ENCODE measurements at places on chromosomes 11 and 22.

DNA sequence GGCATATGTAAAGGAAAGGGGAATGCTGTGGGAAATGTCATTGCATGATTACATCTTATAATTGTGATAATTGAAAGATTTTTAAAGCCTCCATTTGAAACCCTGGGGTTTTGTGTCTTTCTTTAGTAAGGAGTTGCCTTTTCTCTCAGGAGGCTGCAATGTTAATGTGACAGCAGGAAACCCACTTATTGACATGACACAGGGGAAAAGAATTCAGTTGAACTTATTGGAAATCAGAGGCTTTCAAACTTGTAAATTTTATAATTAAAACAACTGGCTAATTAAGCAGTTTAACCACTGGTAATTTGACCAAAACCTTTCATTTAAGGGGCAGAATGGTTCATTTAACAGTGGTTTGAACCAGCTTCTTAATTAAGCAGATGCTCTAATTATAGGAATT is 31.2 kb downstream of the MRPL48 start:
- DNase-seq, result no peak

DNA sequence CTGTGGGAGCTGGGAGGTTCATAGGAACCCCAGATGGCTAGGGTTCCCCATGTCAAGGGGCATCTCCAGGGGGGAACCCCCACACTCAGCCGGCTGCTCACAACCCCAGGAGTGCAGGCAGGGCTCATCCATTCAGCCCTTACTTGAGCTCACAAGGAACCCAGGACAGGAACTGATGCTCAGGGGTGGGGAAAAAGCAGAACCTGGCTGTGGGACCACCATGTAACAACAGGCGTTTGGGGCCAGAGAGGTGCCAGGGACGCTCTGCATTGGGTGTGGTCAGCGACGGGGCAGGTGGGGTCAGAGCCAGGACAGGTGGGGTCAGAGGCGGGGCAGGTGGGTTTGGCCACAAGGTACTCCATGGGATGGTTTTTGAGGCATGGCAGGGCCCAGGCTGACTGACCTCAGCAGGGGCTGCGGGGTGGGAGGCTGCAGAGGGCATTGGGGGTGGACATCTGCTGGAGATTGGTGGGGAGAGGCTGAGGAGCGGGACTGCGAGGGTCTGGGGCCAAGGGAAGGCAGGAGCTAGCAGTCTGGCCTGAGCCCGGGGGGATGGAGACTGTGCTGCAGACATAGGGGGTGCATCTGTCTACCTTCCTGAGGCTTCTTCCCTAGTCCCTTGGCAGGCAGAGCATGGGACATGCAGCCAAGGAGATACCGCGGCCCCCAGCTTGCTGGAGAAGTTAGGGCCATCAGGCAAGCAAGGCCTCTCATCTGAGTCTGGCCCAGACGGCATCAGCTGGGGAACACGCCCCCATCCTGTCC is 34.0 kb upstream of the CARS1 start:
- no peak for DNase-seq

DNA sequence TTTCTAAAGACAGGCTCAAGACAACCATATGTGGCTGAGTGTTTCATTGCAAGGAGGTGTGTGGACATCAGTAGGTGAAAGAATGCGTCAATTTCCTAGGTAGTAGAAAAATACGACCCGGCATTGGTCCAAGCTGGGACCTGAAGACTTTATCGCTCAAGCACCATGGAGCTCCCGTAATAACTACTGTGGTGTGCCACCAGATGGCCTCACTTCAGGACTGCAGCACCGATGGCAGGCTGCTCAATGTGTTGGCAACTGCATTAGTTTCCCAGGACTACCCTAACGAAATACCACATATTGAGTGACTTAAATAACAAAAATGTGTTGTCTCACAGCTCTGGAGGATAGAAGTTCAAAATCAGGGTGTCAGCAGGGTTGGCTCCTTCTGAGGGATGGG is 72.4 kb upstream of the FAT3 start:
- DNase-seq, result no peak

GRCh38 chr11:29957431-29957830 is 59.4 kb downstream of the KCNA4 start:
- no peak for DNase-seq

GRCh38 chr22:45743687-45744086 is 72.1 kb downstream of the ATXN10 start:
- no peak for DNase-seq

GRCh38 chr22:19149991-19150390 is at the start of gene GSC2:
Gene GSC2 (minus strand): TSS chr22:19150292. CDS start chr22:19150283, 9 bp downstream.
- no peak for DNase-seq

DNA sequence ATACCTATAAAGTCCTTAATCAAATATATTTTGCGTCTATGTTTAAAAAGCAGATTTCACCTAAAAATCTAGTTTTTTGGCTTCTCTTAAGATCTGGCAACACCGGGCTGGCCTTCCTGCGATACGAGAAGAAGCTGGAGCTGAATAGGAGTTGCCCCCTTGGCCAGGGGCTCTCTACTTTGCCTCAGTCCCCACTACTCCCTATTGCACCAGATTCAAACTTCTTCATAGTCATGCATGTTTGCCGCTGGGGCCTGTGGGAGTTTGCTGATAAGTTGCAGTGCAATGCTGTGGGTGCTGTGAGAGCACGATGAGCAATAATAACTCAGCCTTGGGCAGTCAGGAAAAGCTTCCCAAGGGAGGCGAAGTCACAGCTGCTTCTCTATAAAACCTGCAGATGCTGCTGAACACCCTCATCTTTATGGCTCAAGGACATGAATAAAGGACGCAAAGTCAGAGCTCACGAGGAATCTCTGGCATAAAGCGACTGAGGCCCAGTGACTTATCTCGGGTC is 15.2 kb upstream of the EIF3D start:
- no peak for DNase-seq

- no peak for DNase-seq
Measured at GRCh38 chr22:23270212-23270733, 90.0 kb downstream of the BCR start.

- DNase-seq, result no peak
Measured at GRCh38 chr11:86185381-86185750, 59.2 kb upstream of the EED start.

DNA sequence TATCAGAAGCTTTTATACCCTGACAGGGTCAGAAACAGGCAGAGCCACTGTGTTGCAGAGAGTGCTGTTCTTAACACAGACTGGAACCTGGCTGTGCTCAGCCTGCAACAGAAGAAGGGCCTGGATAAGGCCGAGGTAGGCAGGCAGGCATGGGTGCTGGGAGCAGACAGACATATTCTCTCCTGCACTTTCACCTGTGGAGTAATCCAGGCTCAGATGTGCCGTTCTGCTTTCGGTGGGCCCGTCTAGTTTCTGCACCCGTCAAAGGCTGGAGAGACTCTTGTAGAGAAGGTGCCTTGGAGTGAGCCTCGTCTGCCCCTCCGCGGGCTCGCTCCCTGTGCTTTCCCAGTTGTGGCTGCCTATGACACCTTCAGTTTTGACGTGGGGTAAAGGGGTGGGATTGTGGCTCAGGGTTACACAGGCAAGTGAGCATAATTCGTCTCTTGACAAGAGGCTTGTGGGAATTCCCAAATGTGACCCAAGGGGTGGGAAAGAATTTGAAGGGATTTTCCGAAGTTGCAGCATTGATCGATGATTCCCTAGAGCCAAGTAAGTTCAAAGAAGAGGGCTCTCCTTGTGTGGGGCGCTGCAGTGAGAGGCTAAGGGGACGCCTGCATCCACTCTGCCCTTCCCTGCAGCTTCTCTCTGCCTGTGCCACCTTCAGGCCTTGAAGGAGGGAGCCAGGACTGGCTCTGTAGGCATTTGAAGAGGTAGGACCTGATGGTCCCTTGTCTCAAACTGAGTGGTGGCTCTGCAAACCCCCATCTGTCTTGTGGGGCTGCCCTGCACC is 16.2 kb upstream of the ST3GAL4 start:
- DNase-seq, result no peak

DNA sequence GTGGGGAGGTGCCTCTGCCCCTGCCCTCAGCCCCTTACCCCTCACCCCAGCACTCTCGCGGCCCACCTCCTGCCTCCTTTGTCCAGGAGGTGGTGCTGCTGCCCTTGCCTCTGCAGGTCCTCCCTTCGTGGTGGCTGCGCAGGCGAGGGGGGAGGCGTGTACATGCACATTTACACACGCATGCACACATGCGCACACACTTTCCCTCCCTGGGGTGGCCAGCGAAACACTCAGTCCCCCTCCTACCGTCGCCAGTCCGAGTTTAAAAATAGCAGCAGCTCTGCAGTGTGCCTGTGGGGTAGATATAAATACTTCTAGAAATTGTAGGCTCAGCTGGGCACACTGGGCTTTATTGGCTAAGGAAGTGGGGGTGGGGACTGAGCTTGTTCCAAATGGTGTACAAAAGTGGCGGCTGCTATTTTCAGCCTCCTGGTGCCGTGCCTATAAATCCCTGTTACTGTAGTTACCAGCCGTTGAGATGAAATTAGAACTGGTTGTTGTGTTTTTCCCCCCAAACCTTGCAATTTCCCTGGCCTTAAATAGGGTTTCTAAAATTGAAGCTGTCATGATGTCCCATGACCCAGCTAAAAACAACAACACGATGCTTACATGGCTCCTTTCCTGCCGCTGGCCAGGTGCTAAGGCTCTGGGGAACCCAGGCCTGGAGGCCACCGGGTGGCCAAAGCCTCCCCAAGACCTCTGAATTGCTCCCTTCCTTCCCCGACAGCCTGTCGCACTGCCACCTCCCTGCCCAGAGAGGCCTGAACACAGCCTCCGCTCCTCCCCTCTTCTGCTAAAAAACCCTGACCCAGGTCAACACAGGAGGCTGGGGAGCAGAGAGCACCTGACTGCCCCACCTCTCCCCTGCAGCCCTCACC is 12.4 kb downstream of the PICK1 start:
- no peak for DNase-seq

- DNase-seq, result no peak
Measured at GRCh38 chr11:118214210-118214914, 10.4 kb downstream of the JAML start.

- DNase-seq, result peak; percentile 5
Measured at GRCh38 chr11:36492724-36493304, 17.3 kb downstream of the TRAF6 start.

- no peak for DNase-seq
Measured at GRCh38 chr11:27018902-27019529, 21.6 kb upstream of the BBOX1 start.

GRCh38 chr11:61783717-61784505 is 8.5 kb downstream of the TMEM258 start:
- DNase-seq, result no peak

DNA sequence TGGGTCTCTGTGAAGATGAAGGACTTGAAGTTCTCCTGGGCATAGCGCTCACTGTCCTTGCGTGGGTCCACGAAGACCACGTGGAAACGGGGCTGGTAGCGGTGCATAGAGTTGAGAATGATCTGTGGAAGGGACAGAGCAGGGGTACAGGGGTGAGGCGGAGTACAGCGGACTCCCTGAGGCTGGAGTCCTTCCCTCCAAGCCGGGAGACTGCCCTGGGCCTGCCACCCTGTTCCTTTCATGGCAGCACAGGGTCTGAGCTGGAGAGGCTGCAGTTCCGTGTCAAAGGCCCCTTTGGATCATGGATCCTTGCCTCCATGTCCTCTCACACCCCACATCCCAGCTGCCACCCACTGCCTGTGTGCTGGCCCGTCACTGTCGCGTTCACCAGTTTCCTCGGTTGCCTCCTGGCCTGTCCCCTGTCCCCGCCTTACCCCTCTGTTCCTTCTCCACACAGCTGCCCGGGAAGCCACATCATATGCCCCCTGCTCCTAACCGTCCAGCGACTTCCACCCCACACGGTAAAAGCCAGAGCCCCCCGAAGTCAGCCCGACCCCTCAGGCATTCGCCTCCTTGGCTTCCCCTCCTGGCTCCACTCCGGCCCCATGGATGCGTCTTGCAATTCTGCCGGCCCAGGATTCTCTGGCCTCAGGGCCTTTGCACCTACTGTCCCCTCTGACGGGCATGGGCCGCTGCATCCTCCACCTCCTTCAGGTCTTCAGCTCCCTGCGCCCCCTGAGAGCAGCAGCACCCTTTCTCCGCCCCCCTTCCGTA is 3.4 kb upstream of the NUDT8 start:
- DNase-seq, result no peak

- no peak for DNase-seq
Measured at GRCh38 chr11:2742611-2743426, 43.0 kb upstream of the KCNQ1OT1 start.

DNA sequence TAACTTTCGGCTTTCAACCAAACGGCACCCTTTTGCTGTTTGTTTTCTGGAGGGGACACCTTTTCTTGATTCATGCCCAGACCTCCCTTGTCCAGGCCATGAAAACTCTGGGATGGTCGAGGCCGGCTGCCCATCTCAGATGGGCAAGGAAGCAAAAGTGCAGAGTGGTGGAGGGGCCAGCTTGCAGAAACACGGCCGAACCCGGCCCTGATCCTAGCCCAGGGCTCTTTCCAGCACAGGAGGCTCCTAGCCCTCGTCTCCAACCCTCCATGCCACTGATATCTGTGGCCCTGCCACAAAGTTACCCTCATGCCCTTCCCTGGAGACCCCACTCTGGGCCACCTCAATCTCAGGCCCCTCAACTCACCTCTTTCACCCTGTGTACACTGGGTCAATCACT is 18.9 kb upstream of the SLC22A12 start:
- no peak for DNase-seq

GRCh38 chr22:46390652-46391301 is 55.3 kb downstream of the TRMU start:
- no peak for DNase-seq

- DNase-seq, result no peak
Measured at GRCh38 chr11:119643212-119643875, 85.7 kb downstream of the NECTIN1 start.

DNA sequence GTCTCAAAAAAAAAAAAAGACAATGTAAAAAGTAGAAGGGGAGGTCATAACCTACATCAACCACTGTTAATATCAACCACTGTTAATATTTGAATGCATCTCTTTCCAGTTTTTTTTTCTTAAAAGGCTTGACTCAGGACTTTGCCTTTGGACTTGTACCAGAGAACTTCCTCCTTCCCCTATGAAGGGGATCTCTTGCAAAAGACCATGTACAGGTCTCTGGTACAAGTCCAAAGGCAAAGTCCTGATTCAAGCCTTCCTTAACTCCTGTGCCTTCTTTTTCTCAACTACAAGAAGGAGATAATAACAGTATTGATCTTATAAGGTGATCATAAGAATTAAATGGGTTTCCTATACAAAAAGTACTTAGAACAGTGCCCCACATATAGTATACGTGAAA is 563.5 kb downstream of the BUD13 start:
- DNase-seq, result no peak

DNA sequence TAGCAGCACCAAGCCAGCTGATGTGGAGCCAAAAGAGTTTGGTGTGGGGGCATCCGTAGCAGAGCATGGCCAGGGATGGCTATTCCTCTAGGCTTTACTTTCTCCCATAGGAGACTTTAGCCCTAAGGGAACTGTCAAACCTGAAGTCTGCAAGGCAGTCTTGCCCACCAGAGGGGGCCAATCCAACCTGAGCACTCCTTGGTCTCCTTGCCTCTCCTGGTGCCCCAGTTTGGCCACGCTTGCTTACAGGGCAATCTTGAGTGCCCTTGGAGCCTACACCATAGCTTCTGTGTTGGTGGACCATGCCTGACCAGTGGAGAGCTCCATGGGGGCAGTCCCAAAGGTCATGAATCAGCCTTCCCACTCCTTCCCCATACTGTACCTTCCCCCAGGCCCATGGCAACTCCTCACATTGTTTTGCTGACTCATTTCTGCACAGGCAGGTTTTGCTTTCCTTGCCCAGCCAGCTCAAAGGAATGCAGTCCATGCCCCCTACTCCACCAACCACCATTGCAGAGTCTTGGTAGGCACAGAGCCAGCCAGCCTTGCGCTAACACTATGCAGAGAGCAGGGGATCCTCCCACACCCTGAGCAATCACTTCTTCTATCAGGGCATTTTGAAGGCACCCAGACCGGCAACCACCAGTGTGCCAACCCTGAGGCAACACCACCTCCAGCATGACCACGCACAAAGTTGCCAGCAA is 1421.2 kb upstream of the RAG2 start:
- DNase-seq, result no peak

Measured in stimulated activated CD4-positive, alpha-beta T cell treated with anti-CD3 and anti-CD28 coated beads, Interleukin-4, amount 100 ng/mL, for 4 hours (primary cell).